Neural progenitor cell (in vitro differentiated cells): ENCODE measurements at places on chromosomes 12 and 14.

DNA sequence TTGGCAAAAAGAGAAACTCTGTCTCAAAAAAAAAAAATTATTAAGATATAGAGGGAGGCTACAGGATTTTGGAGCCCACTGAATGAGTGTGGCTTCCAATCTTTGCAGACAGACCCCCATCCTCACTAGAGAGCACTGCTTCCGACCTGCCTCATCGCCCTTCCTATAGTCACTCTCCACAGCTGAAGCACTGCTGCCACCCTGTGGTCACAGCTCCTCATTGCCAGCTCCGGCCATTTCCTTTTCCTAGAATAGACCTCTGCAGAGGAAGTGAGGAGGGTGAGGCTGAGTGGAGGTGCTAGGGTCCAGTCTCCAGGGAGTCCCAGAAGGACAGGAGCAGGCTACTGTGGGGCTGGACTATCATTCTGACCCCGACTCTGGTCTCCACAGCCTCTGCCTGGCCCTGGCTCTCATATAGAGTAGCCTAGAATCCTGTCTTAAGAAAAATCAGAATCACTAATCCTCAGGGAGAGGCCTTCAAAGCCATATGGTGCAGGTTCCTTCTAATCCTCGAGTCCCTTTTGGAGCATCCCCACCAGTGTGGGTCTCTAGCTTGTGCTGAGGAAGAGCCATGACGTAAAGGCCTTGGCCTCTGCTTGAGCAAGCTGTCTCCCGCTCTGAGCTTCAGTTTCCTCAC is 1.4 kb upstream of the NPFF start:
- no peaks in the 10 kb centered on the region for H3K27me3 ChIP-seq
- H3K27ac ChIP-seq = no peak overlapping the region
- no peaks in the 10 kb centered on the region for H3K36me3 ChIP-seq
- H3K4me1 ChIP-seq = no peaks in the 10 kb centered on the region
- H3K4me3 ChIP-seq = no peak overlapping the region

DNA sequence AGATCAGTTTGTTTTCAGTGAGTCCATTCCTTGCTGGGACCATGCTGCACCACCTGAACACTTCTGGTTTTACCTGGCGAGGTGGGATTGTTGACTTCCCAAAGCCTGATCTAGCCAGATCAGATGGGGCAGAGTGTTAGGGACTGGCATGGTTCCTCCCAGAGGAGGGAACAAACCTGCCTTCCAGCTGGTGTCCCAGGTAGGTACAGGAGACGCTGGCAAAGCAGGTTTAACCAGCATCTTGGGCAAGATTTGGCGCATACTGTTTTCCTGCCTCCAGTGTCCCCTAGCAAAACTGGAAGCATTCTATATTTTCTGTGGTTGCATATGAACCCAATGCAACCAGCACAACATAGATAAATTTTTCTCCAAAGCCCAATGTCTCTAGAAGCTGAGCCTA is 14.6 kb upstream of the FOS start:
- H3K27ac ChIP-seq = no peak overlapping the region
- DNase-seq = no peak
- peaks cover 8% of the 10 kb centered on the region for H3K27me3 ChIP-seq
- no peaks in the 10 kb centered on the region for H3K36me3 ChIP-seq
- no peak overlapping the region for H3K4me3 ChIP-seq

DNA sequence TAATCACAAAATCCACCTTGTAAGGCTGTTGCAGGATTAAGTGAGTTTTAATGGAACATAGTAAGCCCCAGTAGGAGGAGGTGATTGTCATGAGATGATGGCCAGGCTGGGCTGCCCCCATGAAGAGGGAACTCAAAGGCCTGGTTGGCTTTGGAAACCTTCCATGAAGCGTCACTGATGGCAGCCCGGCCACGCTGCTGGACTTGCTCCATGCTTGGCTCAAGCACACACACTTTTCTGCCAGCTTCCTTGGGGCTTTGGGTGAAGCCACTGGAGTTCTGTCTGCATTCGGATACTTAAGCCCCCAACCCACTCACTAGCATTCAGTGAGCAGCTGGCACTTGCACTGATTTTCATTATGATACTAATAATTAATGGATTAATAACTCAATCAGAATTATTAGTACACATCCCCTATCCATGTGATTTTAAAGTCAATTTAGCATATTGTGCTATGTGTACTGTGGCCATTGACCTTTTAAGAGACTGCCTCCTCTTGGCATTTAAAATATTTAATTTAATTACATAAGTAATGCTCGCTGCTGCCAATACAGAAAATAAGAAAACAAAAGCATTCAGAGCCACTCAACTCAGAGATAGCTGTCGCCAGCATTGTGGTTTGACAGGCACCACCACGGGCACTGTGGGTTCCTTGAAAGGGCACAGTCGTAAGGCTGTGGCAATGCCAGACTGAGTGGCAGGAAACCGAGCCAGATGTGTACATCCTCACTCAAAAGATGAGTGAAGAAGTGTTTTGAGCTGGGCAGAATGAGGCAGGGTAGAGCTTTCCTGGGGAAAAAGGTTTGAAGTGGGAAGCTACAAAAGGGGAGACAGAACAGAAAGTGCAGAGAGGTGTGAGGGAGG is 15.9 kb downstream of the KRT85 start:
- no peaks in the 10 kb centered on the region for H3K27me3 ChIP-seq
- H3K4me3 ChIP-seq = no peak overlapping the region
- no peaks in the 10 kb centered on the region for H3K36me3 ChIP-seq

DNA sequence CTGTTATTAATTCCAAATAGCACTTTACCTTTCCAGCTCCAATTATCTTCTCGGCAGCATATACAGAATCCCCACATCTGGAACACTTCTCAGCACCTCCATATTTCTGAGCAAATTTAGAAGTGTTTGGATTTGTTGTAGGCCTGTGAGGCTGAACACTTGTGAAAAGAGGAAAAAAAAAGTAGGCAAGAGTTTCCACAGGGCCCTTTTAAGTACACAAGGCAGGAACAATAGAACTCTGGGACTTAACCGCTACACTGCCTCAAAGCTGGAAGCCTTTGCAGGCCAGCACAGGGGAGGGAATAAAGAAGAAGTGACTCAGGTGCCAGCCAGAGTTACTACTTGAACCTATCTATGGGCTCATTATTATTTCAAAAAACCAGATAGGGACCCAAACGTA is 18.6 kb downstream of the CSRP2 start:
- no peaks in the 10 kb centered on the region for H3K27me3 ChIP-seq
- H3K4me3 ChIP-seq = no peak overlapping the region
- peaks cover 6% of the 10 kb centered on the region for H3K36me3 ChIP-seq
- H3K4me1 ChIP-seq = peaks cover 41% of the 10 kb centered on the region
- peak overlapping the region; percentile 46 for H3K27ac ChIP-seq

- H3K4me1 ChIP-seq = no peaks in the 10 kb centered on the region
- DNase-seq = no peak
- peaks cover 3% of the 10 kb centered on the region for H3K36me3 ChIP-seq
- H3K27ac ChIP-seq = no peak overlapping the region
- H3K4me3 ChIP-seq = no peak overlapping the region
Measured at GRCh38 chr12:109982210-109982609, 14.0 kb downstream of the GIT2 start.
